Caki2 (cell line): ENCODE measurements at places on chromosomes 12 and 14. TPM values are rescaled to one million over a fixed set of nuclear protein-coding genes. Genes with fewer than 3 reads are reported as not detected.

Gene HELB
- 7.8 and 8.0 TPM in 2 replicates for total RNA-seq

Gene SALL2
- 2.3 and 5.0 TPM in 2 replicates for total RNA-seq

Gene PLEKHG7
- not detected in 2 replicates for total RNA-seq

GRCh38 chr12:122909442-122910288 is 13.7 kb upstream of the VPS37B start:
- no peak for DNase-seq

Gene COX8C
- not detected in 2 replicates for total RNA-seq

DNA sequence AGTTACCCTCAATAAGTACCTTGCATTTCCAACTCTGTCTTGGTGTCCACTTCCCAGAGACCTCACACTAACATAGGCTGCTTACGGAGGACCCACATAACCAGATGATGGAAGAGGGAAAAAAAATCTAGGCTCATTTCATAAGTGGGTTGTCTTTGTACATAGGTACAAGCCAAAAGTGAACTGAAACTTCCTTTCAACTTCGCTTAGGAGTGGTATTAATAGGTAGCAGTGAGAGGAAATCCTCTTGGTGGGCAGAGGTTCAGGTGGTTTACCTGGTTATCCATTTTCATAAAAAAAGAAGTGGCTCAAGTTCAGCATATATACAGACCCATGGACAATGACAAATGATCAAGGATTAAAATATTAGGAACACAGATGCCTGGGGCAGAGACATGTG is 35.8 kb upstream of the RNU6-7 start:
- no peak for DNase-seq

GRCh38 chr12:70644861-70645260 is 7.6 kb upstream of the PTPRB start:
- no peak for DNase-seq
